ENCODE measurements at places on chromosomes 4 and X. TPM values are rescaled to one million over a fixed set of nuclear protein-coding genes. Genes with fewer than 3 reads are reported as not detected.

- no peak for DNase-seq
- H3K27ac ChIP-seq = no peak overlapping the region
- H3K4me1 ChIP-seq = peaks cover 6% of the 10 kb centered on the region
These were observed 132.0 kb downstream of the ANK2 start for GRCh38 chr4:113181289-113182007.

- no peaks in the 10 kb centered on the region for H3K36me3 ChIP-seq
- H3K27ac ChIP-seq = peak overlapping the region; percentile 50
- no peak for DNase-seq
- H3K4me3 ChIP-seq = no peak overlapping the region
- H3K27me3 ChIP-seq = no peaks in the 10 kb centered on the region
These were observed 406.2 kb downstream of the MAPK10 start for GRCh38 chr4:85953651-85954018.

GRCh38 chr4:168685136-168685809, 188.4 kb downstream of the PALLD start:
- H3K4me1 ChIP-seq = no peaks in the 10 kb centered on the region
- no peak for DNase-seq
- H3K27ac ChIP-seq = no peak overlapping the region
- H3K36me3 ChIP-seq = no peaks in the 10 kb centered on the region
- no peak overlapping the region for H3K4me3 ChIP-seq

GRCh38 chrX:72084114-72084513, 47.6 kb downstream of the RTL5 start:
- DNase-seq = no peak
- H3K4me3 ChIP-seq = no peak overlapping the region
- no peak overlapping the region for H3K27ac ChIP-seq
- H3K36me3 ChIP-seq = no peaks in the 10 kb centered on the region
- no peaks in the 10 kb centered on the region for H3K4me1 ChIP-seq
- H3K27me3 ChIP-seq = no peaks in the 10 kb centered on the region

DNA sequence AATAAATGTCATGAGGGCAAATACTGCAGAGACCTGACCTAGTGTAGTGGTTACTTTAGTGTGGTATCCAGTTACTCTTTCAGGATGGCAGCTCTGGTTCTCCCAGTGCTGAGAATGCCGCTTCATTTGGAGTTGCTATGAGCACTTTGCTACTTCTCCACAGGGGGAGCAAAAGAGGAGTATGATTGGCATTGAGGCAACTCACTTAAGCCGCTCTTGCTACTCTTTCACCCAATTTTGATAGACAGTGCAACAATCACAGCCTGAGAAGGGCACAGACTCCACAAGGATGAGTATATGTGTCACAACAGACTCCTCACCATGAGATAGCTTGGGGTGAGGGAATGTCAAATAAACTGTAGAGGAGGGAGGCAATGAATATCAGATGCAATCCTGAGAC, 81.2 kb downstream of the NPY1R start:
- H3K4me1 ChIP-seq = no peaks in the 10 kb centered on the region
- no peaks in the 10 kb centered on the region for H3K27me3 ChIP-seq
- H3K27ac ChIP-seq = no peak overlapping the region
- DNase-seq = no peak

DNA sequence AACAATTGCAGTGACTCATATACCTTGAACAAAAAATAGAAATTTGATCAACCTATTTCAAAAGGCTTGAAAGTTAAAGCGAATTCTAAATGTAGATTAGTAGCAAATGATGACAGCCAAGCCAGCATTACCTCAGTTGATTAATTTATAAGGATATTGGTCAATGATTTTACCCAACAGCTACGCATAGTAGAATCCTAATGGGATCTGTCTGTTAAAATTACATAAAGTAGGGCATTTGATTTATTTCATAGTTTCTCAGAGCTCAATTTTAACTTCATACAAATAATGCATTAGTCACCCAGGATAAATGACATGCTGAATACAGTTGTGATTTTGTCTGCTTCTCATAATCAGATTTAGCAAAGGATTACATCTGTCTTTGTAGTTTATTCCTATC, 12.0 kb downstream of the AFF2 start:
- no peak overlapping the region for H3K27ac ChIP-seq
- H3K36me3 ChIP-seq = no peaks in the 10 kb centered on the region
- DNase-seq = no peak

EDA gene
- 17.9 TPM for total RNA-seq

PDCL2 gene
- total RNA-seq = not detected

AFF2 gene
- total RNA-seq = 5.1 TPM

NPY2R gene
- total RNA-seq = not detected

LRBA gene
- 119 TPM for total RNA-seq

POF1B gene
- total RNA-seq = 2.2 TPM

DNA sequence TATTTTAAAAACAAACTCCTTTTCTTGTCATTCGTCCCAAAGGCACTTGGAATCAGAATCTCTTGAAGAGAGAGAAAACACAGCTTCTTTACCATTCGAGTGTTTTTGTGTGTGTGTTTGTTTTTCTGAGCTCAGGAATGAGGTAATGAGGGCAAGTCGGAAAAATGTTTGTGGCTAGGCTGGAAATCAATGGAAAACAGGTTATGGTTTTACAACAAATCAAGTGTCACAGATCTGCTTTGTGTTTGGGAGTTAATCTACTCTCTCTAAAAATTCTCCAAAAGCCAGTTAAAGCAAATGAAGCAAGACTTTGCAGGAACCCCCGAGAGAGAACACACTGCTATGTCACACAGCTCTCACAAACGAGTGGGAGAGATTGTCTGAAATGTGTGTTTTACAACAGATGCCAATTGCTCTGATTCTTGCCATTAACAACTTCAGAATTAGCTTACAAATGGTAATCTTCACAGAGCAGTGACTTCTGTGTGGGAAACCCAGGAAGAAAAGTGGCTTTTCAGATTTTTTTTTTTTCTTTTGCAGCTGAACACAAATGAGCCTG, 264.1 kb downstream of the CBLL2 start:
- H3K4me3 ChIP-seq = no peak overlapping the region
- H3K4me1 ChIP-seq = no peaks in the 10 kb centered on the region
- no peak for DNase-seq
- H3K36me3 ChIP-seq = no peaks in the 10 kb centered on the region
- no peak overlapping the region for H3K27ac ChIP-seq

DNA sequence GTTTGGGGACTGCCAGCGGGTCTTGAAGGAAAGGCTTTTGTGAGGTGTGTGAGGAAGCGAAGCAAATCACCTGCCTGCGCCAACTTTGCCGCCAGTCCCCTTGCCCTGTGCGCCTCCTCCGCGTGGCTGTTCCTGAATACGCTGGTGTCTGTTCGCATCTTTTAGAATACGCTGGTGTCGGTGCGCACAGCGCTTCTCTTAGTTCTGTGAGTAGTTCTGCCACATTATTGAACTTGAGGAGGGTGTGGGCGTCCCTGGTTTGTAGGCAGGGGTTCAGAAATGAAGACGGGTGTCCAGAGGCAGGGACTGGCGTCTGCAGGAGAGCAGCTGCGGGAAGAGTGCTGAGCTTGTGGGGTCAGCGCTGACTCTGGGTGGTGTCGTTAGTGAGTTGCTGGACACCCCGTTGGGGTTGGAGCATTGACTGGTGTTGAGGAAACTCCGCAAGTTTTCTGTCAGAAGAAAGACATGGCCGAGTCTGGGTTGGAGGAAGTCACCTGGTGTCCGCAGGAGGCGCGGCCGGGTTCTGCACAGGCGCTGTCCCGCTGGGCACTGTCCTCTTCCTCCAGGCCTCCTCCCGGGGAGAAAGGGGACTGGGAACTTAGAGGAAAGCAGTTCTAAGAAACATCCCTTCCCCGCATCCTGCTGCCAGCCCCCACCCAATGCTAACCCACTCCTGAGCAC, 930 bp downstream of the ZNF718 start:
- peak overlapping the region; percentile 88 for H3K4me3 ChIP-seq
- no peaks in the 10 kb centered on the region for H3K36me3 ChIP-seq
- peak; percentile 74 for DNase-seq
- H3K4me1 ChIP-seq = peaks cover 10% of the 10 kb centered on the region
- H3K27ac ChIP-seq = peak overlapping the region; percentile 78
- H3K27me3 ChIP-seq = no peaks in the 10 kb centered on the region

DNA sequence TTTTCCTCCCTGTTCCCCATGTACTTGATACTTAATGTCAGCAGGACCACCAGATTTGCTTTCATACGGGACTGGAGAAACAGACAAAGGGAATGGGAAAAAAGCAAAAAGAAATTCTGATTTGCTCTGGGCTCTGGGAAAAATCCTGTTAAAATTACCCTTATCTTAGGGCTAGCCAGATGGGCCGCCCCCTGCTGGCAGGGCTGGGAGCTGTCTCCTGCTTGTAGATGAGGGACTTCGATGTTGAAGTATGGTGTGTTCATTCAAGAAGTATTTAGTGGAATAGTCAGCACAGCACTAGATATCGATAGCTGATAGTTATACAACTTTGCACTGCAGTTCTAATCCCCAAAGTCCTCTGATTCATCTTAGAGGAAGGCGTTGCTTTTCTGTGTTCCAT, 45.8 kb downstream of the BCORL1 start:
- H3K4me3 ChIP-seq = no peak overlapping the region
- peaks cover 5% of the 10 kb centered on the region for H3K4me1 ChIP-seq
- peaks cover 17% of the 10 kb centered on the region for H3K36me3 ChIP-seq
- DNase-seq = peak; percentile 27
- H3K27me3 ChIP-seq = no peaks in the 10 kb centered on the region

DNA sequence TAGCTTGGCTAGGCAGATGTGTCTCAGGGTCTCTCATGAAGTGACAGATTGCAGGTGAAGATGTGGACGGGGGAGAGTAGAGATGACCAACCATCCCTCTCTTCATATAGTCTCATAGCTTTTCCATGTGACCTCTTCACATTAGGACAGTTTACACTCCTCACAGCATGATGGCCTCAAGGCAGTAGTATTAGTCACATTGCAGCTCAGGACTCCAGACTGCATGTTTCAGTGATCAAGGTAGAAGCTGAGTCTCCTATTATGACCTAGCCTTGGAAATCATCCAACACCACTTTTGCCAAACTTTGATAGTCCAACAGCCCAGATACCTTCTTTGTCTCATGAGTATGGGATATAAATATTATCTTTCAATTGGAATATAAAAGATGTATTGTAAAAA, 147.7 kb downstream of the GASK1B start:
- H3K27me3 ChIP-seq = no peaks in the 10 kb centered on the region
- DNase-seq = no peak
- H3K27ac ChIP-seq = no peak overlapping the region

ESX1 gene
- total RNA-seq = not detected

- no peak overlapping the region for H3K4me3 ChIP-seq
- H3K4me1 ChIP-seq = no peaks in the 10 kb centered on the region
- no peaks in the 10 kb centered on the region for H3K36me3 ChIP-seq
- H3K27ac ChIP-seq = no peak overlapping the region
These were observed 71.6 kb downstream of the GPC3 start for GRCh38 chrX:133913658-133914388.

- peaks cover 25% of the 10 kb centered on the region for H3K4me1 ChIP-seq
- H3K27ac ChIP-seq = no peak overlapping the region
- no peak overlapping the region for H3K4me3 ChIP-seq
- peak; percentile 60 for DNase-seq
These were observed 153.8 kb downstream of the NR3C2 start for GRCh38 chr4:148288448-148288847.

- H3K4me3 ChIP-seq = no peak overlapping the region
- no peaks in the 10 kb centered on the region for H3K27me3 ChIP-seq
- no peak overlapping the region for H3K27ac ChIP-seq
- no peaks in the 10 kb centered on the region for H3K36me3 ChIP-seq
These were observed 236.1 kb downstream of the SPRY1 start for GRCh38 chr4:123632693-123633030.

- H3K27me3 ChIP-seq = no peaks in the 10 kb centered on the region
- no peak overlapping the region for H3K4me3 ChIP-seq
- H3K4me1 ChIP-seq = no peaks in the 10 kb centered on the region
- H3K27ac ChIP-seq = no peak overlapping the region
- no peak for DNase-seq
These were observed 265.5 kb upstream of the FTHL17 start for GRCh38 chrX:31337332-31337731.

TLR1 gene
- 8.5 TPM for total RNA-seq

DNA sequence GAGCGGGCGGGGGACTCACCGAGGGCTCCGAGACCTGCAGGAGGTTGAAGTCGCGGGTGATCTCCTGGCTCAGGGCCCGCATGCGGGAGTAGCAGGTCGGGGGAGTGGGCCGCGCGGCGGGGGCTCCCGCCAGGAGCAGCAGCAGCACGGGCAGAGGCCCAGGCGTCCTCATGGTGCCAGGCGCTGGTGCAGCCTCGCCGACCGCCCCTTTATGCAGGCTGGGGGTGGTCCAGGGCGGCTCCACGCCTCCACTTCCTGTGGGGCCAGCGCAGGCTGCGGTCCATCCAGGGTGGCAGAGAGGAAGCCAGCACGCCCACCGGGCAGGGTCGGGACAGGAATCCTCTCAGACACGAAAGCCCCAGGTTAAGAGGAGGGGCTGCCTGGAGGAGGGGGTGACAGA, at the start of gene CYTL1:
TSS of gene CYTL1 (minus strand) at position 185 of the 400 bp plus-strand sequence. CDS start at position 172, 13 bp downstream.
- H3K4me3 ChIP-seq = no peak within 1 kb of the TSS
- no peaks in the 10 kb centered on the region for H3K27me3 ChIP-seq
- no peak for DNase-seq
- H3K27ac ChIP-seq = no peak within 1 kb of the TSS
- no peaks in the 10 kb centered on the region for H3K36me3 ChIP-seq
- no peaks in the 10 kb centered on the region for H3K4me1 ChIP-seq

DNA sequence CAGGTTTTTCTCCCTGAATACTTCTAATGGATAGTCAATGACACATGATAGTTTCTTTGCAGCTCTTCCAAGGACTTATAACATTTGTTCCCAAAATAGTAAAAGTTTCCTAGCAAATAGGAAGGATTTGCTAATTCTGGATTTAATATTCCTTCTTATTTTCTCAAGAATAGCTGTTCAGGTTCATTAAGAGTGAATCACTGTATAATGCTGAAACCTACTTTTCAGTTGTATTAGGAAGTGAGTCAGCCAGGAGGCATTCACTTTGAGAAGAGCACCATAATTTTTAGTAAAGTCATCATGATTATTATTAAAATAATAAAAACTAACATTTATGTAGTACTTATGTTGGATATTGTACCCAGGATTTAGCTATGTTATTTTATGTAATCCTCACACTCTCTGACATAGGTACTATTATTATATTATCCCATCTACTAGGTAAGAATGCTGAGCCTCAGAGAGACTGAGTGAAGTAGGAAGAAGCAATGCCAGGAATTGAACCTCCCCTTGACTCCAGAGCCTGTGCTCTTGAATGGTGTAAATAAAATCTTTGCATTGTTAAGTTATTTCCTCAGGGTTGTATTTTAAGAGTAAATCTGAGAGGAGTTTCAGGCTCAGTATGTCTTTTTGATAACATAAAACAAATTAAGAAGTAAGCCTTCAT, 114.8 kb downstream of the REELD1 start:
- no peaks in the 10 kb centered on the region for H3K36me3 ChIP-seq
- DNase-seq = no peak
- no peaks in the 10 kb centered on the region for H3K27me3 ChIP-seq
- H3K4me1 ChIP-seq = no peaks in the 10 kb centered on the region
- no peak overlapping the region for H3K4me3 ChIP-seq

CNGA2 gene
- not detected for total RNA-seq

- H3K27me3 ChIP-seq = no peaks in the 10 kb centered on the region
- no peak overlapping the region for H3K27ac ChIP-seq
- H3K4me1 ChIP-seq = no peaks in the 10 kb centered on the region
These were observed 126.6 kb upstream of the GYPA start for GRCh38 chr4:144267084-144267483.

Data from thyroid gland (tissue), 4 donors.